Left ventricle myocardium inferior (tissue), 1 donor: ENCODE measurements at places on chromosomes 16 and 17.

DNA sequence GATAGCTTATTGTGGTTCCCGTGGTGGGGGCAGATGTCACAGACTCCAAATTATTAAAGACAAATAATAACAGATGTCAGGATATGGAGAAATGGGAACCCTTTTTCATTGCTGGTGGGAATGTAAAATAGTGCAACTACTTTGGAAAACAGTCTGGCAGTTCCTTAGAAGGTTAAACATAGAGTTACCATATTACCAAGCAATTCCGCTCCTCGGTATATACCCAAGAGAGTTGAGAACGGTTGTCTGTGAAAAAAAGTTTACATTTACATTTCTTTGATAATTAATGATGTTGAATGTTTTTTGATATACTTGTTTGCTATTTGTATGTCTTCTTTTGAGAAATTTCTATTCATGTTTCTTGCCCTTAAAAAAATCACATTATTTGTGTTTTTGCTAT, 41.2 kb downstream of the OR1D5 start:
- H3K4me3 ChIP-seq, result no peak overlapping the region
- no peak for DNase-seq
- H3K27ac ChIP-seq, result no peak overlapping the region
- H3K4me1 ChIP-seq, result peaks cover 14% of the 10 kb centered on the region

- no peaks in the 10 kb centered on the region for H3K36me3 ChIP-seq
- no peaks in the 10 kb centered on the region for H3K4me1 ChIP-seq
- no peak within 1 kb of the TSS for H3K4me3 ChIP-seq
- H3K27me3 ChIP-seq, result peaks cover 39% of the 10 kb centered on the region
Observed at GRCh38 chr17:16971458-16972338, at the start of gene TNFRSF13B. Gene TNFRSF13B, minus strand, starts transcription at chr17:16972118. Its CDS starts 43 bp downstream, at chr17:16972075.

GRCh38 chr16:11099672-11100205, 155.4 kb downstream of the CLEC16A start:
- H3K4me1 ChIP-seq, result peaks cover 53% of the 10 kb centered on the region
- no peaks in the 10 kb centered on the region for H3K27me3 ChIP-seq
- peaks cover 7% of the 10 kb centered on the region for H3K36me3 ChIP-seq
- H3K4me3 ChIP-seq, result no peak overlapping the region
- peak overlapping the region; percentile 67 for H3K27ac ChIP-seq
- no peak for DNase-seq

GRCh38 chr16:50496990-50497389, 51.2 kb upstream of the NKD1 start:
- no peaks in the 10 kb centered on the region for H3K36me3 ChIP-seq
- no peak overlapping the region for H3K27ac ChIP-seq
- peaks cover 48% of the 10 kb centered on the region for H3K27me3 ChIP-seq
